CD4-positive, alpha-beta T cell treated with Interleukin-6 for 4 hours (primary cell): ENCODE measurements at places on chromosomes 12 and 14.
A peak's percentile ranks its signal among the peaks of the same experiment; 100 is the strongest.

- DNase-seq = no peak
Observed at GRCh38 chr14:34983148-34983760, 462 bp downstream of the SRP54 start.

DNA sequence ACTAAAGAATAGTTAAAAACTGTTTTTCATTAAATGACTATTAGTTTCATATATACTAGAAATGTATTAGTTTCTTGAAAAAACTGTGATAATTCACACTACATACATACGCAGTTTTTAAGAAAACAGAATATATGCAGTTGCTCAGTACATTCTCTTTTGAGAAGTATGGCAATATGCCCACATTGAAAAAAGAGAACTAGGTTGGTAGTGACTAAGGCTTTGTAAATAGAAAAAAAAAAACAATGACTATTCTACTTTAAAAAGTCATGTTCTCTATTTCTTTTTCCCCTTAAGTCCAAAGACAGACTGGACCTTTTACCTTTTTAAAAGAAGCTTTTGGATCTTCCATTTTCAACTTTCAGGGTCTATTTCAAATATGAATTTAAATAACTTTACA is 25.0 kb downstream of the SNX6 start:
- DNase-seq = no peak

- DNase-seq = peak; percentile 86
Observed at GRCh38 chr14:106790189-106791036, 1264.0 kb downstream of the TMEM121 start.

DNA sequence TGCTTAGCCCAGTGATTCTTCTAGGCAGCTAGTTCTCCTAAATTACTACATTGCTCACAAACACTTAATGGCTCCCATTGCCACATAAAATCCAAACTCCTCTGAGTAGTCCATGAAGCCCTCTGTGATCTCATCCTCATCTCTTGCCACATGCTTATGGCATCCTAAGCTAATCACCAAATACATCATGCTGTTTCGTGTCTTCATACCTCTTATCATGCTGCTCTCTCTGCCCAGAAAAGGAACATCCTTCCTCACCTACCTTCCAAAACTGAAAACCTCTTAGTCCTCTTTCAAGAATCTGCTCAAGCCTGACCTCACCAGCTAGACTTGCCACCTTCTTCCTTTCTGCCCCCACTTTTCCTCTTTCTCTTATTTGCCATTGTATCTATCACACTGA is 108.5 kb downstream of the DUSP6 start:
- DNase-seq = no peak

- no peak for DNase-seq
Observed at GRCh38 chr12:96152164-96152563, 42.0 kb upstream of the ELK3 start.

DNA sequence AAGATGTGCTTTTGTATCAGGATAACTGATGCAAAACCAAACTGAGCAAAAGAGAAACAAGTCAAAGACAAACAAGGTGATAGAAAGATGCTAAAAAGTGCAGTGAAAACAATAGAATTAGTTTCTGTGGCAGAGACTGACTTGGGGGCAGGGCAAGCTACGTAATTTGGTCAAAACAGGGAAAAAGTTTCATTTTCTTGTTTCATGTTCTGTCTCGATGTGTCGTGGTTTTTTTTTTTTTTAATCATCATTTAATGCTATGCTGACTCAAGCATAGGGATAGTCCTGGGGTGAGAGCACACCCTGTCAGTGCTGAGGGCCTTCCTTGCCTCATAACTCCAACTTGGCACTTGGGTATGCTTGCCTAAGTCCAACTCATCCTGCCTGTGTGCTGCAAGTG is 144.1 kb upstream of the PTPRQ start:
- no peak for DNase-seq

DNA sequence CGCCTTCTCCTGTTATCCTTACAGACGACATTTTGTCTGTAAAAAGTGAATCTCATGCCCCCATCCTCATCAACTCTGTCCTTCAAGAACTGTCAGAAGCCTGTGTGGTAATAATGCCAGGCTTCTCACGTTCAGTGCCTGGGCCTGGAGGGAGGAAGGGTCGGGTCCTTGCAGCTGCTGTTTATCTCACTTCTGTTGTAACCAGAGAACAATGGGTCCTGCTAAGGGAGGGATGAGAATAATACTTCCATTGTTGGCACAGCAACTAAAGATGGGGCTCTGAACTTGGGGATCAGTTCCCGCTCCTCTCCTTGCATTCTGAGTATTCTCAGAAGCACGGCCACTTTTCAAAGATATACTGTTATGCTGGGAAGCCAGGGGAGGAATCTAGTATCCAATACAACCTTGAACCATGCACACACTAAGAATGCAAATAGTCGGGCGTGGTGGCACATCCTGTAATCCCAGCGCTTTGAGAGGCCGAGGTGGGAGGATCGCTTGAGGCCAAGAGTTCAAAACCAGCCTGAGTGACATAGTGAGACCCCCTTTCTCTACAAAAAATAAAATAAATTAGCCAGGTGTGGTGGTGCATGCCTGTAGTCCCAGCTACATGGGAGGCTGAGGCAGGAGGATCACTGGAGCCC is 38.8 kb upstream of the NINJ2 start:
- DNase-seq = no peak

GRCh38 chr14:78445275-78445674 is 275.1 kb downstream of the NRXN3 start:
- DNase-seq = no peak

DNA sequence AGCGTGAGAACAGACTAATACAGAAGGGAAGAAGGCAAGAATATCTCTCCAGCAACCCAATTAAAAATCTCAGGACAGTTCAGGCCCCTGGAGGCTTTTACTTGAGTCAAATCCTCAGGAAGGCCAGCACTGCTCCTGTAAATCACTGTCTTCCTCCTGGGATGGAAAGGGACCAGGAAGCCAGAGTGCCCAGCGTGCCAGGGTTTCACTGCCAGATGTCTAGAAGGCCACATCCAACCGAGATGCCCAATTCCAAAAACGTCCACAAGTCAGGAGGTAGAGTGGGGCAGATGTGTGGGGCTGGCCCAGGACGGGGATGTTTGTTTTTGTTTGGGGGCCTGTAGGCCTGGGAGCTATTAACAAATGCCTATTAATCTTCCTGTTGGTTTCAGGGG is 332.0 kb downstream of the MED13L start:
- DNase-seq = no peak

- DNase-seq = no peak
Observed at GRCh38 chr14:35268946-35269345, 23.2 kb upstream of the PSMA6 start.

GRCh38 chr12:48128800-48129199 is 9.6 kb downstream of the PFKM start:
- no peak for DNase-seq

- DNase-seq = no peak
Observed at GRCh38 chr12:119206348-119207062, 27.8 kb downstream of the HSPB8 start.

GRCh38 chr12:21852251-21852650 is 77.7 kb upstream of the KCNJ8 start:
- DNase-seq = no peak

DNA sequence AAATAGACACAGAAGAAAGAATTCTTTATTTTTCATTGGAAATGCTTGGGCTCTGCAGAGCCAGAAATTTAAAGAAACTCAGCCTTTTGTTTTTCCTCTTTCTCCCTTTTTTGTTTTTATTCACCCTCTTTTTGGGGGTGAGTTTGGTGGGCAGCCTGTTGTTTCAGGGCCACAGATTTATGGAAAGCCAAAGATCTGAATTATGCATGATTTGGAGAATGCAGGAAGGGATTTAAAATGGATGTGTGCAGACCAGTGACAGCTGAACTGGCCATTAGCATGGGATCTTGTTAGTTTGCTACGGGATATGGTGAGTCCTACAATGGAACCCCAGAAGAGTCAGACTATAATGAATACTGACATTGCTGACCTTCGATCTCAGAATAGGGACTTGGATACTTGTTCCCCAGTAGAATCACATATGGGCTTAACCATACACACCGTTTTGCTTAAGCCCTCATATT is 7.7 kb upstream of the ATXN2 start:
- DNase-seq = no peak
